Stimulated activated naive CD4-positive, alpha-beta T cell treated with Interleukin-2 at 50 U/mL for 16 hours (primary cell): ENCODE measurements at places on chromosomes 1 and 21.

GRCh38 chr1:82994616-82995263, 1004.2 kb downstream of the TTLL7 start:
- no peak for DNase-seq

GRCh38 chr1:88612292-88612691, 71.8 kb upstream of the PKN2 start:
- no peak for DNase-seq

GRCh38 chr1:213491468-213491867, 440.4 kb downstream of the RPS6KC1 start:
- no peak for DNase-seq

DNA sequence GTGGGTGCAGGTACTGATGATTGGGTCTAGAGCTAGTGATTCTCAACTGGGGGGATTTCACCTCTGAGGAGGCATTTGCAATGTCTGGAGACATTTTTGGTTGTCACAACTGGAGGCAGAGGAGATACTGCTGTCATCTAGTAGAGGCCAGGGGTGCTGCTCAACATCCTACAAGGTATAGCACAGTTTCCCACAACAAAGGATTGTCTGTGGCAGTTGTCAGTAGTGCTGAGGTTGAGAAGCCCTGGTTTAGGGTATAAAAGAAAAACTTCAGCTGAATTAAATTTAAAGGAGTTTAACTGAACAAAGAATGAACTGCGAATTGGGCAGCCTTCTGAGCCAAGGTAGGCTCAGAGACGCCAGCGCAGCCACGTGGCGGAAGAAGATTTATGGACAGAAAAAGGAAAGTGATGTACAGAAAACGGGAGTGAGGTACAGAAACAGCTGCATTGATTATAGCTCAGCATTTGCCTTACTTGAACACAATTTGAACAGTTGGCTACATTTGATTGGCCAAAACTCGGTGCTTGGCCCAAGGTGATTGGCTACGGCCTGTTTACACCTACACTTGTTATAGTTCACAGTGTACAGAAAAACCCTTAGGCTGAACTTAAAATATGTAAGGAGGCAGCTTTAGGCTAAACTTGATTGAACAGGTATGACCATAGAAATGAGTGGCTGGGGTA, 40.4 kb downstream of the MPZL1 start:
- DNase-seq = no peak

GRCh38 chr1:4584449-4584848, 70.0 kb upstream of the AJAP1 start:
- no peak for DNase-seq
